Activated naive CD8-positive, alpha-beta T cell treated with anti-CD3 and anti-CD28 coated beads, Interleukin-2, amount 10 ng/mL, durations not matched to agents 7 days and 5 days (primary cell): ENCODE measurements at places on chromosomes 11 and 22. TPM values are rescaled to one million over a fixed set of nuclear protein-coding genes. Genes with fewer than 3 reads are reported as not detected.
A peak's percentile ranks its signal among the peaks of the same experiment; 100 is the strongest.

- peaks cover 60% of the 10 kb centered on the region for H3K36me3 ChIP-seq
- no peak for DNase-seq
- H3K27ac ChIP-seq: peak overlapping the region; percentile 78
- H3K27me3 ChIP-seq: no peaks in the 10 kb centered on the region
Measured at GRCh38 chr11:114187173-114187572, 109.0 kb upstream of the NNMT start.

- no peaks in the 10 kb centered on the region for H3K27me3 ChIP-seq
- no peak overlapping the region for H3K4me3 ChIP-seq
- no peak for DNase-seq
- H3K4me1 ChIP-seq: no peaks in the 10 kb centered on the region
Measured at GRCh38 chr11:103928040-103928801, 108.2 kb upstream of the DDI1 start.

DNA sequence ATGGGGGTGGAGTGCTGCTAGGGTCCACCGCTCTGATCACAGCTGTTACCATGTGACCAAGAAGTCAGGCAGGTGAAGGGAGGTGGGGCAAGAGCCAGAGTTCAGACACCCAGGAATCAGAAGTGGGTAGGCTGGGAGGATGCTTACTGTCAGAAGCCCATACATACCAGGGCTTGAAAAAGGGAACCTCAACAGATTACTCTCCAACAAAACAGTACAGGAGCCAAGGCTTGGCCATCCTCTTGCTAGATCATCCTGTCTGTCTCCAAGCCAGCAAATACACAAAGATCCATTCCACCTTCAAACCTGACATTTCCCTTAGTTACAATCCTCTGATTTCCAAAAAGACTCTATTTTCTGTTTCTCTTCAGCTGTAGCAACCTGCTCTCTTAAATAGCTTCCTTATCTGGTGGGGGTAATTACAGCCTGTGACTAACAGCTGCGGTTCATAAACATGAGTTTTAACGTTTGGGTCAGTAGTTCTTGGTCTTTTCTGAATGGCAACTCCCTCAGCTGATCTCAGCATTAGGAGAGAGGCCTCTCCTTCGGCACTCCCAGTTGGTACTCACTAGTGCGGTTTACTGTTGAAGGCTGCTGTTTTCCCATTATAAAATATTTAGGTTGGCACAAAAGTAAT lies 31.1 kb upstream of the WT1 start:
- H3K4me3 ChIP-seq: no peak overlapping the region
- no peaks in the 10 kb centered on the region for H3K4me1 ChIP-seq
- DNase-seq: no peak
- no peaks in the 10 kb centered on the region for H3K27me3 ChIP-seq

DNA sequence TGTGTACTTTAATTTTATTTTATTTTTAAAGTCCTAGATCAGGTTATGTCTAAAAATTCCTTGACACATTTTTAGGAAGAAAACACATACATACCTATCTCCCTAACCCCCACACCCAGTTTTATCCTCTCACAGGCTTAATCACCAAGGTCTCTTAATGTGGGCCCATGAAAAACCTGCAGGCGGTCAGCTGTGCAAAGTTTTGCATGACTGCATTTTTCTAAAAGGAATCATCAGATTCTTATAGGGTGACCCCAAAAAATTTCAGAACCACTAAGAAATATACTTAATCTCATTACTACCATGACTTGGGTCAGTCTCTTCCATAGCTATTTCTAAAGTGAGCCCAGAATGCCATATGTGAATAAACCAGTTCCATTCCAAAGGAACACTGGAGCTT lies 19.8 kb downstream of the SAA1 start:
- H3K36me3 ChIP-seq: peaks cover 31% of the 10 kb centered on the region
- no peak for DNase-seq
- H3K27ac ChIP-seq: no peak overlapping the region
- H3K27me3 ChIP-seq: no peaks in the 10 kb centered on the region

GRCh38 chr11:74226907-74227306 lies 55.8 kb downstream of the PPME1 start:
- H3K36me3 ChIP-seq: peaks cover 22% of the 10 kb centered on the region
- no peak for DNase-seq
- peaks cover 1% of the 10 kb centered on the region for H3K4me1 ChIP-seq
- H3K27ac ChIP-seq: peak overlapping the region; percentile 32
- no peaks in the 10 kb centered on the region for H3K27me3 ChIP-seq

GRCh38 chr22:35605369-35605680 lies 11.8 kb downstream of the MB start:
- H3K4me3 ChIP-seq: no peak overlapping the region
- H3K27ac ChIP-seq: no peak overlapping the region
- no peak for DNase-seq
- H3K36me3 ChIP-seq: no peaks in the 10 kb centered on the region
- peaks cover 3% of the 10 kb centered on the region for H3K4me1 ChIP-seq

DNA sequence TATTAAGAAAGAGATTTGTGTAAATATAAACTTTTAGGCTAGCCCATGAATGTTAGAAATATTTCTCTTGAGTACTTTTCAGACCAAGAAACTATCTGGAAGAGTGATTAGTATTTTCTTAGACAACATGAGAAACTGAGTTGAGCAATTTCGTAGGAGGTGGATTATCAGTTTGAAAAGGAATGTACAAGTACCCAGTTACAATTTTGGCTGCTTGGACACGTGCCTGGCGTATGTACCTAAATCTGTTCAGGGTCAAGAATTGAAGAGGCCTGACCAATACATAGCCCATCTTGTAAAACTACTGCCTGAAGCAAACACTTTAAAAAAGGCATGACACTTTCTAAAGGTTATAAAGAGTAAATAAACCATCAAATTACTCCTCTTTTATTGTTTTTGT lies 71.1 kb downstream of the CCDC73 start:
- no peak overlapping the region for H3K27ac ChIP-seq
- H3K4me3 ChIP-seq: no peak overlapping the region
- no peaks in the 10 kb centered on the region for H3K36me3 ChIP-seq
- H3K4me1 ChIP-seq: no peaks in the 10 kb centered on the region
- H3K27me3 ChIP-seq: peaks cover 14% of the 10 kb centered on the region

DNA sequence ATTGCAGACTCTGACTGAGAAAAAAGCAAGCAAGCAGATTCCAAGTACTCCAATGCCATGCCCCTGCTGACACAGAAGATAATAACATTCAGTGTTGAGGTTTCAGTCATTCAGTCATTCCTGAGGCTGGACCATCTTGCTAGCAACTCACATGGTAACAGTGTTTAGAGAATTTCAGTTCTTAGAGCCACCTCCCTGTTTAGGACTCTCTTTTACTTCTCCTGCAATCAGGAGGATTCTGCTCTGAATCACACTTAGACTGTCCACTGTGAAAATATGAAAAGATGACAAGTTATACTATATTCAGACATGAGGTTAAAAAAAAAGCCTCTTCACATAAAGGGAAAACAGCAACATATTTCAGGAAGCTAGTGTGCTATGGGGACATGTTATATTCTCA lies 183.9 kb upstream of the CTSC start:
- no peak for DNase-seq
- H3K27ac ChIP-seq: no peak overlapping the region
- peaks cover 11% of the 10 kb centered on the region for H3K27me3 ChIP-seq
- no peaks in the 10 kb centered on the region for H3K4me1 ChIP-seq

The BTBD10 gene
- total RNA-seq: 20.1 TPM

The ZC3H7B gene
- total RNA-seq: 51.3 TPM
